Caco-2 (cell line): ENCODE measurements at places on chromosomes 7 and 10. TPM values are rescaled to one million over a fixed set of nuclear protein-coding genes. Genes with fewer than 3 reads are reported as not detected.

The NXPH1 gene
- 1.2 and 3.1 TPM in 2 replicates for total RNA-seq

The GDF10 gene
- total RNA-seq = not detected in 2 replicates

DNA sequence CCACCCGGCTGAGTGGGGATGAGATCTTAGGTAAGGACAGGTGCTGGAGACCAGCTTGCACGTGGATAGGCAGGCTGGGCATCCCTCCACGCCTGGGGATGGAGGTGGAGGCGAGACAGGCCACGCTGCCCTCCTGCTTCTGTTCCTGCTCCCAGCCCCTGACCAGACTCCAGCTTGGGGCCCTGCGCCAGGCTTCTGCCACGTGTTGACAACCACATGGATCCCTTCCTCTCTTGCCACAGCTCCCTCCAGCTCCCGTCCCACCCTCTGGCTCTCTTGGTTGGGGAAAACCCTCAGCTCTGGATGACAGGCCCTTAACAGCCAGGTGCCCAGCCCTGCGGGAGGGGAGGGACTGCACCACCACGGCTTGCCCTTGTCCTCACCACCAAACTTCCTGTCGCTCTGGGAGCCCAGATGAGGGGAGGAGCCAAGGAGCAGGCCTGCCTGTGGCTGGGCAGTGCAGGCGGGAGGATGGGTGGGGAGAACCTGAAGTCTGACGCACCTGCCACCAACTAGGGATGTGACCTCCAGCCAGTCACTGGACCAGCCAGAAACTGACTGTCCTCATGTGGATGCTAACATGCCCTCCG is 36.0 kb downstream of the KCNH2 start:
- no peak for DNase-seq
- no peaks in the 10 kb centered on the region for H3K36me3 ChIP-seq
- no peak overlapping the region for H3K27ac ChIP-seq
- H3K27me3 ChIP-seq = no peaks in the 10 kb centered on the region; the same call in 1 of the 2 replicates
- no peak overlapping the region for H3K4me3 ChIP-seq
- H3K4me1 ChIP-seq = 0 out of 2 replicates have a peak, but pooled peaks cover 4% of the 10 kb centered on the region

DNA sequence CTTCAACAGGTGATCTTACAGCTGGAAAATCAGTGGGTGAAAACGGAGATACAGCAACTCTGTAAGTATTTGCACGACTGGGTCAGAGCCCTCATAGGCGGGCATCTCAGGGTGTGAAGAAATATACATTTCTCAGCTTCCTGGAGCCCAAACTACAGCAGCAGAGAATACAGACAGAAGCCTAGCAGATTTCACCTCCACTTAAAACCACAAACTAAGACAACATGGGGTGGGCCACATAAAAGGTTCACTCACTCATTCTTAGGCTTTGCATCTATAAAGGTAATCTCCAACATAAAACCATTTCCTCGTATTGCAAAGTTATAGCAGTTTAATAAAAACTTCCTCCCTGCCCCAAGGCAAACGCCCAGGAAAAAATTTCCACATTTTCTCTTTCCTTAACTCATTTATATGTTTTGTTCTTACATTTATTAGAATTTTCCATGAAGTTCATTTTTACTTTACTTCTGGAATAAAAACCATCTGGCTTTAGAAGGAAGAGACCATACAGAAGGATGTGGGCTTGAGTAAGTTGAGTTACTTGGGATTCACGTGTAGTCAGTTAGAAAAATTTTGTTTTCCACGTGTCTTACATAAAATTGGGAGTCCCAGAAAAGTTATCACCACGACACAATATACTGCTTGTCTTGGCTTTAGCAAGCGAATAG is 327.1 kb downstream of the FRMD4A start:
- H3K4me3 ChIP-seq = no peak overlapping the region
- no peak for DNase-seq
- no peaks in the 10 kb centered on the region for H3K27me3 ChIP-seq
- H3K36me3 ChIP-seq = no peaks in the 10 kb centered on the region
- no peak overlapping the region for H3K27ac ChIP-seq

GRCh38 chr7:116494472-116494871 is 5.1 kb upstream of the CAV2 start:
- no peaks in the 10 kb centered on the region for H3K27me3 ChIP-seq
- H3K27ac ChIP-seq = no peak overlapping the region

- no peaks in the 10 kb centered on the region for H3K4me1 ChIP-seq
- no peaks in the 10 kb centered on the region for H3K27me3 ChIP-seq
- no peaks in the 10 kb centered on the region for H3K36me3 ChIP-seq
- H3K4me3 ChIP-seq = no peak overlapping the region
These were observed 81.8 kb upstream of the FAM204A start for GRCh38 chr10:118423800-118424442.

DNA sequence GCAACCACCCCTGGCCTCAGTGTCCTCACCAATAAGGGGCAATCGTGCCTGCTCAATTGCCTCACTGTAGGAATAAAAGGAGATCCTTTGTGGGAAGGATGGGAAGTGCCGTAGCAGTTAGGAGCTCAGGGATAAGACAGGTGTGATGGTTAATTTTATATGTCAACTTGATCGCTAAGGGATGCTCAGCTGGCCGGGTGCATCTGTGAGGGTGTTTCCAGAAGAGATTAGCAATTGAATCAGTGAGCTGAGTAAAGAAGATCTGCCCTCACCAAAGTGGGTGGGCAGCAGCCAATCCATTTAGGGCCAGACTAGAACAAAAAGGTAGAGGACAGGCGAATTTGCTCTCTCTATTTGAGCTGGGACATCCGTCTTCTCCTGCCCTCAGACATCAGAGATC is 46.3 kb downstream of the BUB3 start:
- no peak for DNase-seq
- no peaks in the 10 kb centered on the region for H3K36me3 ChIP-seq
- no peak overlapping the region for H3K27ac ChIP-seq
- H3K4me3 ChIP-seq = no peak overlapping the region

DNA sequence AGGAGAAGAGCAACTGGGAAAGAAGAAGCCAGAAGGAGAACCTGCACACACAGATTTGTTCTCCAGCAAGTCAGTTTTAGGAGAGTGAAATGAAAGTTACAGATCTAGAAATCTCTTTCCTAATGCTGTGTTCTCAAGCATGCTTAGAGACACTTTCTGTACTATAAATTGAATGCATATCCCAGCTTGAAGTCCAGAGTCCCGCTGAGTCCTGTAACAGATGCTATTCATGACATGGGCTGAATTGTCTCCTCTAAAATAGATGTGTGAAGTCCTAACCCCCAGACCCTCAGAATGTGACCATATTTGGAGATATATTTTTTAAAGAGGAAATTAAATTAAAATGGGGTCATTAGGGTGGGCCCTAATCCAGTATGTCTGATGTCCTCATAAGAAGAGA is 46.9 kb upstream of the GJD4 start:
- no peaks in the 10 kb centered on the region for H3K27me3 ChIP-seq
- H3K4me1 ChIP-seq = no peaks in the 10 kb centered on the region
- no peak overlapping the region for H3K27ac ChIP-seq
- DNase-seq = no peak
- no peaks in the 10 kb centered on the region for H3K36me3 ChIP-seq
